ENCODE measurements at places on chromosomes 16 and 17.

DNA sequence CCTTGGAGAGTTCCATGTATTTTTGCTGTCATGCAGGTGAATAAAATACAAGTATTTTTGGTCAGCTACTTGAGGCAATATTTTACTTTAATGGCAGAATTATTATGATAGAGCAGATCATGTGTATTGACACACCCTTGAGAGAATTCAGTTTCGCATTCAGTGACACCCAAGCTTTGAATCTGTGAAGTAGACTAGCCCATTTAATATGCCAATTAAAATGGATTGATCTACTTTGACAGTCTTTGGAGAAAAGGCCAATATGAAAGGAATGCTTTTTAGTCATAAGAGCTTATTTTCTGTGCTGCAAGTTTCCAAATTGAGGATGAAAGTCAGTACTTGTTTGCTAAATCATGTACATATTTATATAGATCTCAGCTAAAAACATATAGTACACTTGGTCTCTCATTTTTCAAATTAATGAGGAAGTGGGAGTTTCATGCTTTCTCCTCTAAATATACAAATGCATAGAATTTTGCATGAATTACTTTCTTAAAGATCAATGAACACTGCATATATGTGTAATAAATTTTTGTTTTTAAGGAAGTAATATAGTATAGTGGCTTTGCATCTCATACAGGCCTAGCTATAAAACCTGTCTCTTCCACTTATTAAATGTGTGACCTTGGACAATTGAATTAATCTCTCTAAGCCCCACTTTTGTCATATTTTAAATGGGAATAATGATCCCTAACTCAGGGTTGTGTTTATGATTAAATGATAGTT lies 161.5 kb downstream of the PHKB start:
- no peak for DNase-seq

DNA sequence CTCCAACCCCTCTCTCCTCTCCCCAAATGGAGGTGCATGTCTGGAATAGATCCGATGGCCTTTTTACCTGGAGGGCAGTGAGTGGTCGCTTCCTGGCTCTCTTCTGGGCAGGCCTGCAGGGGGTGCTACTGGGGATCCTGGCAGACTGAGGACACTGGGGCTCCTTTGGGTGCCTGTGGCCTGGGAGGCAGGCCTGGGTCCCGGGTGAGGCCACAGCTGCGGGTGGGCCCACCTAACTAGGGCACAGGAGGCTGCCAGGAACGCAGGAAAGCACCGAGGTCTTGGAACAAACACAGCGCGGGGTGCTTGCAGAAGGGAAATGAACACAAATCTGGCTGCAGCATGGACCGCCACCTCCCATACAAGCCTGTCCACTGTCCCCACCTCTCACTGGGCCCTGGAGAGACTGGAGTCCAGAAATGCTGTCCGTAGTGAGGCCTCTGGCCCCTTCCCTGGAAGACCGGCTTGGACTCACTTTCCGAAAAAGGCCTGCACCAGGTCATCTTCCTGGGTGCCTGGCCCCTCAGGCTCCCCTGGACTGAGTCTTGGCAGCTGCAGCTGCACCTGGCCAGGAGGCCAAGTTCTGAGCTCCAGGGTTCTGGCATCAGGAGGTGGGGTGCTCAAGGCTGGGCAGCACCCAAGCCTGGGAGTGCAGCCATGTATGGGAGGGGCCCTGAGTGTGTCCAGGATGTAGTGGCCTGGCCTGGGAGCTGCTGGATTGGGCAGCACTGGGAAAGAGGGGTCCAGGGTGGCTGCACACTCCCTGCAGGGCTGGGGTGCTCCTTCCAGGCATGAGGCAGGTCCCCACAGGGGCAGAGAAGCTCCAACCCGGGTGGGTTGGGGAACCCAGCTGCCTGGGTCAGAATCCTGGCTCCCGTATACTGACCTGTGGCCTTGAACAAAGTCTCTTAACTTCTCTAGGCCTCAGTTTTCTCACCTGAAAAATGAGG lies 195.1 kb downstream of the IRF8 start:
- DNase-seq = no peak

DNA sequence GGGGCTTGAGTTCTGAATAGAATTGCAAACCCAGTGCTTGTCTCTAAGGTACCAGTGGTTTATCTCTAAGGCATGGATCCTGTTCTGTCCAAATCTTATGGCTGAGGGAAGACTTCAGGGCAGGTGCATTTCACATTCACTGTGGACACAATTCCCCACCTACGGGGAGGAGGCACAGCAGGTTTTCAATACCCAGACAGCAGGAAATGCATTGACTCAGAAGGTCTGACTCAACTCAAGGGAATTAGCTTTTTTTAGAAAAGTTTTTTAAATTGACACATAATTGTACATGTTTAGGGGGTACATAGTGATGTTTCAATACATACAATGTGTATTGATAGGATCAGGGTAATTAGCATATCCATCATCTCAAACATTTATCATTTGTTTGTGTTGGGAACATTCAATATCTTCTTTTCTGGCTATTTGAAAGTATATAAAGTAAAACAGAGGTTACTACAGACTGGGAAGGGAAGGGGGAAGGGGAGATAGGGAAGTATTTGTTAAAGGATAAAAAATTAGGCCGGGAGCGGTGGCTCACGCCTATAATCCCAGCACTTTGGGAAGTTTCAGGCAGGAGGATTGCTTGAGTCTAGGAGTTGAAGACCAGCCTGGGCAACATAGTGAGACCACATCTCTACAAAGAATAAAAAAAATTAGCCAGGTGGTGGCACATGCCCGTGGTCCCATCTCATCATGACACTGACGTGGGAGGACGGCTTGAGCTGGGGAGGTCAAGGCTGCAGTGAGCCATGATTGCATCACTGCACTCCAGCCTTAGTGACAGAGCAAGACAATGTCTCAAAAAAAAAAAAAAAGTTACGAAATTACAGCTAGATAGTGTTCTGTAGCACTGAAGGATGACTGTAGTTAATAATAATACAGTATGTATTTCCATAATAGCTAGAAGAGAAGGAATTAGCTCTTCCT lies 54.9 kb downstream of the RGS9 start:
- DNase-seq = no peak

- DNase-seq = no peak
Measured at GRCh38 chr17:62100055-62100454, 35.0 kb upstream of the MED13 start.
